ENCODE measurements at places on chromosomes 6 and 20. TPM values are rescaled to one million over a fixed set of nuclear protein-coding genes. Genes with fewer than 3 reads are reported as not detected.

DNA sequence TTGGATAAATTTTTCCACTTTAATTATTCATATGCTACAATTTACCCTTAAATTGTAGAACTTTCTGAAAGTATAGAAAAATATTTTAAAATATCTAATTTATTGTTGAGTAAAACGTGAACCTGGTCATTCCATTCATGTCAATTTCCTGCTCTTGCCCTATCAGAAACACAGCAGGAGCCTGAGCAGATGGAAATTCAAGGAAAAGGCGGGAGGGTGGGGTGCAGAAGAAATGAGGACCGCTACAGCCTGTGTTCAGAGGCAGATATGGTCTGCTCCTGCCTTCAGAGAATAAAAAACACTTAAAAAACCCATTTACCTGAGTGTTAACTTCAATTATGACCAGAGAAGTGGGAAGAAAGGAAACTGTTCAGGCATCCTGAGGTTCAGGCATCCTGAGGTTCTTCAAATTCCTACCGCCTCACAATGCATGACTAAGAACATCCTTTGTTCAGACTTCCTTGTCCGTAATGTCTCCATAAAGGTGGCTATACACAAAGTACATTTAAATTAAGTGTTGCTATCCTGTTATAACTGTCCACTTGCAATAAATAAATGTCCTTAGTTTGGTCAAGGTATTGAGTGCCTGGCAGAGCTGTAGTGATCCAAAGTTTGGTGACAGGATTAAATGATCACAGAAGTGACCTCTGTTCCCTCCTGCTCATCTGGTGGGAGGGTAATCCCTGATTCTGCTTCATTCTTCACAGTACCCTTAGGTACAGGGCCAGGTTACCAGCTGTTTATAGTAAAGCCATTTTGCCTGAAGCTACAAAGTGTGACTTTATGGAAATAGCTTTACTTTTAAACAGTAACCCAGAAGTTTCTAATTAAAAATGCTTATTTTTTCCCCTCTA, 109.1 kb downstream of the MAN1A1 start:
- H3K27me3 ChIP-seq: no peaks in the 10 kb centered on the region
- H3K36me3 ChIP-seq: no peaks in the 10 kb centered on the region

The PRSS16 gene
- 23.0 TPM for total RNA-seq

The RNF146 gene
- 9.5 TPM for total RNA-seq

GRCh38 chr6:11637266-11637665, 99.7 kb downstream of the TMEM170B start:
- no peaks in the 10 kb centered on the region for H3K27me3 ChIP-seq
- no peaks in the 10 kb centered on the region for H3K36me3 ChIP-seq
- H3K27ac ChIP-seq: peak overlapping the region; percentile 84
- H3K4me1 ChIP-seq: peaks cover 33% of the 10 kb centered on the region
- DNase-seq: no peak

GRCh38 chr6:158869826-158870648, 50.9 kb upstream of the EZR start:
- H3K4me3 ChIP-seq: peak overlapping the region; percentile 18
- peak overlapping the region; percentile 99 for H3K27ac ChIP-seq
- no peaks in the 10 kb centered on the region for H3K27me3 ChIP-seq
- peaks cover 10% of the 10 kb centered on the region for H3K4me1 ChIP-seq

The ZC3H12D gene
- total RNA-seq: 0.23 TPM

All from pancreas (tissue), 10 donors.